Iris pigment epithelial cell (primary cell): ENCODE measurements at places on chromosomes 4 and X.

- no peak for DNase-seq
These were observed 488.6 kb downstream of the KCTD8 start for GRCh38 chr4:43959976-43960375.

- no peak for DNase-seq
These were observed 387.4 kb downstream of the SPOCK3 start for GRCh38 chr4:166846939-166847338.

- DNase-seq: peak; percentile 42
These were observed 79.6 kb downstream of the COMMD8 start for GRCh38 chr4:47383829-47384427.

- DNase-seq: peak; percentile 20
These were observed 305.4 kb downstream of the PCDH18 start for GRCh38 chr4:137226900-137227299.

DNA sequence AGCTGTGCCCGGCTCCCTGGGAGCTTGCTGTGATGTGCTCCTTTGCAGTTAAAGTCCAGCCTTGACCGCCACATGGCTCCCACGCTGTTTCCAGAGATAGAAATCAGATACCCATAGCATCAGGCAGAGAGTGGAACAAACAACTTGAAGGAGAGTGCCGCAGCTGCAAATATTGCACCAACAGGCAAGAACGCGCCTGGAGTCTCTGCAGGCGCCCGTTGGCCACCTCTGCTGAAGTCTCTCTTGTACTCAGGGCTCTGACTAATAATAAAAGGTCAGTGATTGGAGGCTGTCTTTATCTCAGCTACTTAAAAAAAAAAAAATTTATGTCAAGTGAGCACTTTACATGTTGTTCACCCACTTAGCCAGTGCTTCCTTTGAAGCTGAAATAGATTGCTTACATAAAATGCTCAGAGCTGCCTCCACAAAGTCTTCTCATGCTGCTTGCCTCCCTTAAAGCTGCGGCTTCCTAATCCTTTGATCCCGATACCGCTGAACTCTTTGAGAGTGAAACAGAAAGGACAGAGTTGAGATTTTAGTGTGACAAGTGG is 30.9 kb upstream of the TENM3 start:
- DNase-seq: peak; percentile 93

DNA sequence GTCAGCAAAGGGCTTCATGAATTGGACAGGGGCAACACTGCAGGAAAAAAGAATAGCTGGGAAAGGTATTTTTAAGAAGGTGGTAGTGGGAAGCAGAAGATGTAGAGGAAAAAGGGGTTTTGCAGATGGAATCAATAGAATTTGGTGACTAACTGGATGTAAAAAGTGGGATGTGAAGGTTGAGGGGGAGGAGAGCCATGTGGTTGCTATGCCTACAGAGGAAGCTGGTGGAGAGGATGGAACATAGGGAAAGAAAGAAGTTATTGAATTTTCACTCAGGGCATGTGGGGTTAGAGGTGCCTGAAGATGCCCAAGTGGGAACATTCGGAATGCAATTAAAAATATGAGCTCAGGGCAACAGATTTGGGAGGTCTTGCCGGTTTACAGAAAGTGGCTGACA is 33.0 kb downstream of the REELD1 start:
- DNase-seq: no peak

DNA sequence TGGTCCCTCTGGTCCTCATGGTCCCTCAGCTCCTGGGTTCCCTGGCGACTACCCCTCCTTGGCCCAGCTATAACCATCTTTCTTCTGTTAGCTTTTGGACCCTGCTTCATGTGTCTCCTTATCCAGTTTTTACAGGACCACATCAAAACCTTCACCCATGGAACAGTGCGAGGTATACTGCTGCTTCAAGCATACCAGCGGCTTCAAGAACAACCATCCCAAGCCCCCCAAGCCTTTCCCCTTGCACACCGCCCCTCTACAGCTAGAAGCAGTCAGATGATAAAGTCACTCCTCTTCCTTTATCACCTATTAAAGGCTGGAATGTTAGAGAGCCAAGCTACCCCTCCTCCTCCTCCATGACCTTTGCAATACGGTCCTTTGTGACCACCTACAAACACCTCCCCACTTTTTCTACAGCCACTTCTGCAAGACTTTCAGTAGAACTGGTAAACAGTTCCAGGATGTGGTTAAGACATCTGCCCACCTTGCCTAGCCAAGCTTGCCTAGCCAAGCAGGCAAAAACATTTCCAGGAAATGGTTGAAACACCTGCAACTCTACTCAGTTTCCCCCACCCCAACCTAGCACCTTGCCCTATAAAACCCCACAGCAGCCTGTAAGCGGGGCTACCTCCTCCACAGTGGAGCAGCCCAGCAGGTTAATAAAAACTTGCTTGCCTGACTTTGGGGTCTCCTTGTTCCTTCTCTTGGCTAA is 125.7 kb downstream of the ZC4H2 start:
- DNase-seq: no peak

DNA sequence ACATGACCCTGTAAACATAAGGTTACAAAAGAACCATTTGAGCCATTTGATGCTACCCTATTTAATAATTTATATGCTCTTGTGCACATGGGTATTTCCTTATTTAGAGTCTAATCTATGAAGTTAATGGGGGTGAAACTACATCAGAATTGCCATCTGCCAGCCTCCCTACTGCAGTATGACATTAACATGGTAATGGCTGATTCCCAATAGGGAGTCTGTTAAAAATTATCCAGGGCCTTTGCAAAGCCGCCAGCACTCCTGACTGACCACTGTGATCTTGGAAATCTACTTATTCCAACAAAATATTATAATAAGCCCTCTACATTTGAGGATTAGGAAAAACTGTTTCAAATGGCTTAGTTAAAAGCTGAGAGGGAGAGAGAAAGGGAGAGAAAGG is 153.7 kb downstream of the CLCN4 start:
- DNase-seq: no peak

DNA sequence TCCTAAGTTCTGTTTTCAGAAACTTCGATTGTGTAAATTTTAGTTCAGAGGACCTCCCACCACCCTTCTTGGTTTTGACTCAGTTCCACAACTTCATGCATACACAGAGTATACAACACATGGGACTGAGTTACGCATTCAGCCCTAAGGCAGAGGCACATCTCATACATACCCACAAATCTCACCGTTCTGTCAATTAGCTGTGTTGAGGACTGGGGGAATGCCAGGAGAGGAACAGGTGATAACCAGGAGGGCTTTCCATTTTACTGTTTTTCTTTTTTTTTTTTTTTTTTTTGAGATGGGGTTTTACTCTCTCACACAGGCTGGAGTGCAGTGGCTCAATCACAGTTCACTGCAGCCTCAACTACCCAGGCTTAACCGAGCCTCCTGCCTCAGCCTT is 150.2 kb downstream of the TSPAN5 start:
- DNase-seq: no peak

DNA sequence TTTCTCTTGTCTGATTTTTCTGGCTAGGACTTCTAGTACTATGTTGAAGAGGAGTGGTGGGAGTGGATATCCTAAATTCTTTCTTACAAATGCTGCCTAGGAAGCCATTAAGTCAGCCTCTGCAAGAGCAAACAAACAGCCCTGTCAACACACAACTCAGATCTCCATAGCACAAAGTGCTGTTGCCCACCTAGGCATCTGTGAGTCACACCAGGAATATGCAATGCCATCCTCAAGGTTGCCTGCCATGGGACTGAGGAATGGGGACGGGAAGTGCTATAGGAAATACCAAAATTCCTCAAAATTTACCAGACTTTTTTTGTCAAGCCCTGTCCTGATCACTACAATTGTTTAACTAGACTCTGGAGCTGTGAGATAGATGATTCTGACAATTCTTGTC is 466.9 kb downstream of the FSTL5 start:
- no peak for DNase-seq

DNA sequence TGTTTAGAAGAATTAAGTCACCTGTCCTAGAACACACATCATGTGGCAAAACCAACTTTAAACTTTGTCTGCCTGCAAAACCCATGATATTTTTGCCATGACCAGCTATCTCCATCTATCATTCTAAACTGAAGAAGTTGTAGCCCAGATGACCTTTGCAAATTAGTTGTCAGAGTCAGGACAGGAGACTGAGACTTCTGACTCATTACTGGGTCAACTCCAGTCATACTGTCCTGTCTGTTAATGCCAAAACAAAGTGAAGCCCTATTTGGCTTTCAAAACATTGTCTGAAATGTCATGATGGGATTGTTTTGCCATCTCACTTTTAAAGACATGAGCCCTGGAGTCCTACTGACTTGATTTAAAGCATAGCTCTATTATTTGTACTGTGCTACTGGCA is 365.7 kb upstream of the CPEB2 start:
- DNase-seq: no peak

GRCh38 chr4:61079427-61079826 is 120.7 kb upstream of the ADGRL3 start:
- DNase-seq: peak; percentile 1

DNA sequence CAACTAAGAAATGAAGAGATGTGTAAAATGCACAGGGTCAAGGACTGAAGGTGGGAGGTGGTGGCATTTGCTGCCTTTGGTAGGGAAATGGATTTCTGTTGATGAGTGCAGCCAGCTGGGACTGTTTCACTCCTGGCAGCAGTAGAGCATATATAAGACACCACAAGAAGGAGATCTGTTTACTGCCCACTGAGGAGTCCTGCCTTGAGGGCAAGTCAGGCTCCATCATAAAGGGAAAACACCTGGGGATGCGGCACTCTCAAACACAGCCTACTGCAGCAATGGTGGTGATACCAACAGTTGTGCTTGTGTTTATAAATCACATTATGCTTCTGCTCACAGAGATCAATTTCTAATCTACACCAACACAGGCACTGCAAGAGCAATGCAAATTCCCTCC is 222.1 kb downstream of the TACR3 start:
- no peak for DNase-seq

- DNase-seq: no peak
These were observed 17.8 kb downstream of the IGSF1 start for GRCh38 chrX:131271274-131271673.

- DNase-seq: no peak
These were observed 23.6 kb downstream of the CPE start for GRCh38 chr4:165402375-165402774.

- DNase-seq: peak; percentile 79
These were observed at the start of gene DACH2 for GRCh38 chrX:86148024-86148511. DACH2 (plus strand) TSS chrX:86148451.

GRCh38 chr4:99383399-99383798 is 30.9 kb upstream of the ADH1C start:
- DNase-seq: no peak

GRCh38 chr4:141676087-141676670 is 39.8 kb downstream of the IL15 start:
- DNase-seq: no peak

- peak; percentile 61 for DNase-seq
These were observed 385 bp downstream of the DCLK2 start for GRCh38 chr4:150078579-150079080.

- peak; percentile 25 for DNase-seq
These were observed 531 bp upstream of the MANBA start for GRCh38 chr4:102761296-102761701.

DNA sequence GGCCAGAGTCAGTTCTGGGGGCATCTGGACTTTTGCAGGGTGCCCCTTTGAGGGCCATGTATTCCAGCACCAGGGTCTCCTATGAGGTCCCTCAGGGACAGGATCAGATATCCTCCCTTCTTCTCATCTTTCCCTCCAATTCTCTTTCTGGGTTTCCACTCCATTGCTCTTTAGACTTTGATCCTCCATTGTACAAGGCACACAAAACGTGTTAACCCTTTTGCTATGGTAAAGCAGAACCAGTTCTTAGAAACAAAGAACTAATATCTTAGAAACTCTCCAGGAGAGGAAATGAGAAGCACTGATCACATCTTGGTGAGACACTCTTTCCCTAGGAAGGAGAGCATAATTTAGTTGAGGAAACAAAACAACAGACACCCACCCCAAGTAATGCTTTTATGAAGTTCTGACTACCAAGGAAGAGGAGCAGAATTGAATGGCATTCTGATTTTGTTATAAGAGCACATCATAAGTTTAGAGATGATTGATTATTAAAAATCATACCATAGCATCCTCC is 200.7 kb upstream of the NPY2R start:
- DNase-seq: peak; percentile 53

DNA sequence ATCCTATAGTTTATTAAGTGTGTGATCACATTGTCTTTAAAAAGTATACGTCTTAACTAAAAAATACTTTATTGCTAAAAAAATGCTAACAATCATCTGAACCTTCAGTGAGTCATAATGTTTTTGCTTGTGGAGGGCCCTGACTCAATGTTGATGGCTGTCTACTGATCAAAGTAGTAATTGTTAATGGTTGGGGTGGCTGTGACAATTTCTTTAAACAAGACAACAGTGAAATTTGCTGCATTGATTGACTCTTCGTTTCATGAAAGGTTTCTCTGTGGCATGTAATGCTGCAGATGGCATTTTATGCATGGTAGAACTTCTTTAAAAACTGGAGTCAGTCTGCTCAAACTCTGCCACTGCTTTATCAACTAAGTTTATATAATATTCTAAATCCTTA is 101.4 kb upstream of the IL15 start:
- DNase-seq: peak; percentile 29
